ENCODE measurements at places on chromosomes 1 and 21.

- H3K36me3 ChIP-seq = peaks cover 64% of the 10 kb centered on the region
- peak; percentile 31 for DNase-seq
Observed at GRCh38 chr1:46673749-46674182, 2.1 kb downstream of the TEX38 start.

GRCh38 chr1:113836534-113836933 lies 24.3 kb upstream of the RSBN1 start:
- no peak overlapping the region for H3K27ac ChIP-seq
- no peak overlapping the region for H3K4me3 ChIP-seq
- no peaks in the 10 kb centered on the region for H3K27me3 ChIP-seq
- peaks cover 74% of the 10 kb centered on the region for H3K36me3 ChIP-seq
- DNase-seq = no peak

GRCh38 chr1:120178799-120179756 lies 2.8 kb upstream of the SEC22B start:
- DNase-seq = no peak
- H3K27ac ChIP-seq = no peak overlapping the region
- peaks cover 20% of the 10 kb centered on the region for H3K4me1 ChIP-seq
- no peaks in the 10 kb centered on the region for H3K27me3 ChIP-seq

DNA sequence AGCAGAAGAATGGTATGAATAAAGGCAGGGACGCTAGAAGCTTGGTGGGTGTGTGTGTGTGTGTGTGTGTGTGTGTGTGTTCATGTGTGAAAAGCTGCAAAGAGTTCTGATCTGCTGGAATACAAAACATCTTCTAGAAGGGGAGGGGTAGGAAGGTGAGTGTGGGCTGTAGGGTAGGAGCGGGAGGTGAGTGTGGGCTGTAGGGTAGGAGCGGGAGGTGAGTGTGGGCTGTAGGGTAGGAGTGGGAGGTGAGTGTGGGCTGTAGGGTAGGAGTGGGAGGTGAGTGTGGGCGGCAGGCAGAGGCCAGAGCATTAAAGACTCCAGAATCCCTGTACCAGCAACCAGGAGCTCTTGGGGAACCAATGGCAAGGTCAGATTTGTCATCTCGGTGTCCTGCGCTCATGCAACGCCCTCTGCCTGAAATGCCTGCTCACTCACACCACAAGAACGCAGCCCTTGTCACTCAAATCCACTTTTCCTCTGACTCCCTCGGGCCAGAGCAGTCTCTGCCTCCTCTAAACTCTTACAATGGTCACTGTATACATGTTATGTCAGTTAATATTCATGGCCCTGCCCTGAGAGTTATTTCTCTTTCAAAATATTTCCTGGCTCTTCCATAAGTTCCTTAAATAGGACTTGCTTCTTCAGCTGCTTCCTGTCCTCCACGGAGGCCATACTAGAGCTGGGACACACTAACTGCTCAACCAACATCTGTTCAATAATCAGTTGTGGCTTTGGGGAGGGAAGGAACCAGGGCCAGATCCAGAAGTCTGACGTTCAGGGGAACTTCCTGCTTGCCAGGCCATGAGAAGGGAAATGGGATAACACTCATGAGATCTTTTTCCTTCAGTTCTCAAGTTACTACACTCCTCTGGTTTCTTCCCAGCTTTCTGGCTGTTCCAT lies 53.6 kb upstream of the ZNF644 start:
- no peaks in the 10 kb centered on the region for H3K4me1 ChIP-seq
- no peak overlapping the region for H3K4me3 ChIP-seq
- H3K27ac ChIP-seq = no peak overlapping the region

DNA sequence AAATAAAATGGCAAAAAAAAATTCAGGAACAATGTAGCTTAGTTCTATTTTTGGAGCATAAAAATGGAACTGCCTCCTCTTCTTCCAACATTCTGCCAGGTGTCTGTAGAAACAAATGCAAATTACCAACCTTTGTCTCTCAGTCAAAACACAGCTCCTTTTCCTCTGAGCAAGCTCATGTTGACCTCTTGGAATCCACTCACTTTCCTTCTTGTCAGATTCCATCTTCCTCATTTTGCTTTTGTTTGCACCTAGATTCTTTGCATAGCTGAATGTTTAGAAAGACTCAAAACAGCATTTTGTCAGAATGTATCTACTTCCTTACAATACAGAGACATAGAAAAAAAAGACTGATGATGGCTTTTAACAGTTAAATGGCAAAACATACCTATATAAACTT lies 178.2 kb downstream of the ADGRL2 start:
- DNase-seq = no peak
- no peak overlapping the region for H3K27ac ChIP-seq
- H3K4me3 ChIP-seq = no peak overlapping the region
- no peaks in the 10 kb centered on the region for H3K36me3 ChIP-seq
- no peaks in the 10 kb centered on the region for H3K4me1 ChIP-seq

DNA sequence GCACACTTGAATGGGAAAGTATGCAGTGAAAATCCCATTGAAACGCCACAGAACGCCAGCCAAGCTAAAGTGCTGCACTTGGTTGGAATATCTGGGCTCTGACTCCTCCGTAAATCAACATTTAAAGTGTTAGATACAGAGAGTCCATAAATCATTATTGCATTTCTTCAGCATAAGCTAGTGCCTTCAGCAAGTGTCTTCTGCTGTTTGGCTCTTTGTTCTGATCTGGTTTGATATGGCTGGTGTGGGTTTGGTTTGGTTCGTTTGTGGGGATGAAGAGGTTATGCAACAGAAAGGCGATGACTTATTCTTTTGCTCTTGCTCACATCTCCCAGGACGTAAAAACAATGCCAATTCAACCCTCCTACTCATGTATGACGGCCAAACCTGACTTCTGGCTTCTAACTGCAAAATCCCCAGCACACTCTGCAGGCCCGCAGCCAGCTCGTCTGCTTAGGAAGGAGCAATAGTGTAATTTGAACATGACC lies 121.8 kb upstream of the ERG start:
- no peaks in the 10 kb centered on the region for H3K36me3 ChIP-seq
- no peak overlapping the region for H3K4me3 ChIP-seq
- no peak for DNase-seq

- H3K4me3 ChIP-seq = no peak overlapping the region
- no peaks in the 10 kb centered on the region for H3K4me1 ChIP-seq
- DNase-seq = no peak
- H3K27ac ChIP-seq = no peak overlapping the region
- H3K27me3 ChIP-seq = peaks cover 5% of the 10 kb centered on the region
Observed at GRCh38 chr1:169745015-169745861, 11.4 kb upstream of the SELE start.

- peaks cover 26% of the 10 kb centered on the region for H3K36me3 ChIP-seq
- no peaks in the 10 kb centered on the region for H3K27me3 ChIP-seq
- H3K4me1 ChIP-seq = peaks cover 35% of the 10 kb centered on the region
- no peak overlapping the region for H3K27ac ChIP-seq
Observed at GRCh38 chr1:103513711-103514110, 11.8 kb upstream of the RNPC3 start.

DNA sequence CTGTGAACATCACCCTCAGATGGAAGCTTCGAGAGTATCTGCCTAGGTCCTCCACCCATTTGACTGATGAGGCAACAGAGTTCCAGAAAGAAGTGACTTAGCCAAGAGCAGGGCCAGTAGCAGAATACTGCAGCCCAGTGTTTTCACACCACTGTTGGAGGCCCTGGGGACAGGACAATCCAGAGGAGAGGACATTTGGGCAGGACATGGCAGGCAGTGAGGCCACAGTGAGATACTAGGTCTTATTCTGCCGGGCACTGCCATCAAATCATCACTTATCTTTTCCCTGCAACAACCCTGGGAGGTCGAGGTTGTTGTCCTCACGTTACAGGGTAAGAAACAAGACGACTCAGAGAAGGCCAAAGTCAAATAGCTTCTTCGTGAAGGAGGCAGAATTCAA lies 5.5 kb upstream of the FOXO6 start:
- peaks cover 6% of the 10 kb centered on the region for H3K4me1 ChIP-seq
- H3K27ac ChIP-seq = no peak overlapping the region
- H3K4me3 ChIP-seq = no peak overlapping the region
- no peaks in the 10 kb centered on the region for H3K36me3 ChIP-seq

Measured in activated T-cell treated with anti-CD3 and anti-CD28 coated beads, Interleukin-2, amount 50 U/mL, for 24 hours (primary cell).